Progenitor cell of endocrine pancreas (in vitro differentiated cells): ENCODE measurements at places on chromosomes 1 and 21.

DNA sequence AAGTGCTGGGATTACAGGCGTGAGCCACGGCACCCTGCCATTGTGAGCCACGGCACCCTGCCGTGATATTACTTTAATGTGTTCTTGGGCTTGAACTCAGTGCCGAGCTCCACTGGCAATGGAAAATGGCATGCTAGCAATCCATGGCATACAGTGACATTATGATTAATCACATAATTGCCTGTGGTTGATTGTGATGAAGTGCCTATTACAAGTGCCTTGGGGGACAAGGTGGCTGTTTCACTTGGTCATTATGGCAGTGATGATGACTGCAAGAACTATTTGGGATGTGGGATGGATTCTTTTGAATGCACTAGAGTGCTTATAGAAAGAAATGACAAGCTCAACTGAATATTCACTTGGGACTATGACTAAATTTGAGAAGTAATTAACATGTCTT, 22.3 kb upstream of the HPCAL4 start:
- no peak overlapping the region for H3K27ac ChIP-seq
- H3K27me3 ChIP-seq = peaks cover 68% of the 10 kb centered on the region
- H3K36me3 ChIP-seq = no peaks in the 10 kb centered on the region
- no peak for DNase-seq
- no peak overlapping the region for H3K4me3 ChIP-seq
- peaks cover 5% of the 10 kb centered on the region for H3K4me1 ChIP-seq

DNA sequence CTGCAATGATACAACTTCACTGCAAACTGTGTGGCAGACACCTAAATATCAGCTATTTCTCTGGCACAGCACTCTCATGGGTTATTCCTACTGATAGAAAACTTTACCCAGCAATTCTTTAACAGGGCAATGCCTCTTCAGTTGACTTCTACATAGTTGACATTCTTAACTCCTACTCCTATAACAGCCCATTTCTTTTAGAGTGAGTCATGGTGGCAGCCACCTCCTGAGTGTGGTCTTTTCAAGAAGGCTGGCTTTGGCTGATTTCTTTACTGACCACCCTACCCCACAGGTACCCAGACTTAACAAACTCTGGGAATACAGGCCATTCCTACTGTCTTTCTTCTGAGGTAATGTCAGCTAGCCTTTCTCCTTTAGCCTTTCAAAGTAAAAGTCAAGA, 805.8 kb upstream of the ADGRL2 start:
- H3K27ac ChIP-seq = no peak overlapping the region
- no peak overlapping the region for H3K4me3 ChIP-seq
- H3K36me3 ChIP-seq = no peaks in the 10 kb centered on the region
- H3K4me1 ChIP-seq = peaks cover 2% of the 10 kb centered on the region
- H3K27me3 ChIP-seq = no peaks in the 10 kb centered on the region

GRCh38 chr1:240070188-240070587, 21.5 kb upstream of the FMN2 start:
- no peaks in the 10 kb centered on the region for H3K36me3 ChIP-seq
- H3K4me1 ChIP-seq = no peaks in the 10 kb centered on the region
- DNase-seq = no peak
- H3K4me3 ChIP-seq = no peak overlapping the region

GRCh38 chr1:232574077-232574476, 55.9 kb downstream of the SIPA1L2 start:
- peaks cover 56% of the 10 kb centered on the region for H3K4me1 ChIP-seq
- H3K36me3 ChIP-seq = peaks cover 6% of the 10 kb centered on the region
- no peak overlapping the region for H3K27ac ChIP-seq
- H3K4me3 ChIP-seq = no peak overlapping the region
- H3K27me3 ChIP-seq = no peaks in the 10 kb centered on the region
- no peak for DNase-seq

GRCh38 chr1:8082945-8083344, 56.8 kb upstream of the ERRFI1 start:
- no peak for DNase-seq

DNA sequence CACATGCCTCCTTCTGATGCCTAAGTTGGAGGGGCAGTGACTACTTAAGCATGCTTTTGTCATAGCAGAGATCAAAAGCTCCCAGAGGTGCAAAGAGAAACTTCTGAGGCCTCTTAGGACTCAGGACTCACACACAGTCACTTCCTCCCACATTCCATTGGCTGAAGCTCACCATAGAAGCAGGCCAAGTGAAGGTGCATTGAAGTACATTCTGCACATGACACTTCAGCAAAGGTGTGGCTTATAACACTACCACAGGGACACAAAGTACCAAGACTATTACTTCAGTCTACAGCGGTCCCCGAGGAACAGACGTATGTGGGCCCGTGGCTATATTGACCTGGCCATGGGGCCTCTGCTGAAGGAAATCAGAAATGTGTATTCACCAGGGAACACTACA, 2.5 kb upstream of the POGK start:
- peaks cover 25% of the 10 kb centered on the region for H3K4me1 ChIP-seq
- H3K27ac ChIP-seq = no peak overlapping the region
- H3K4me3 ChIP-seq = no peak overlapping the region

- no peak for DNase-seq
- H3K27me3 ChIP-seq = no peaks in the 10 kb centered on the region
- no peaks in the 10 kb centered on the region for H3K4me1 ChIP-seq
- no peak overlapping the region for H3K4me3 ChIP-seq
Measured at GRCh38 chr1:239456788-239457187, 70.4 kb downstream of the CHRM3 start.
